CD4-positive, alpha-beta T cell treated with Interleukin-4 for 4 hours (primary cell): ENCODE measurements at places on chromosomes 7 and 10.

- DNase-seq, result no peak
Measured at GRCh38 chr7:20038676-20039075, 178.5 kb downstream of the MACC1 start.

- no peak for DNase-seq
Measured at GRCh38 chr7:148397551-148397950, 193.0 kb upstream of the C7orf33 start.

DNA sequence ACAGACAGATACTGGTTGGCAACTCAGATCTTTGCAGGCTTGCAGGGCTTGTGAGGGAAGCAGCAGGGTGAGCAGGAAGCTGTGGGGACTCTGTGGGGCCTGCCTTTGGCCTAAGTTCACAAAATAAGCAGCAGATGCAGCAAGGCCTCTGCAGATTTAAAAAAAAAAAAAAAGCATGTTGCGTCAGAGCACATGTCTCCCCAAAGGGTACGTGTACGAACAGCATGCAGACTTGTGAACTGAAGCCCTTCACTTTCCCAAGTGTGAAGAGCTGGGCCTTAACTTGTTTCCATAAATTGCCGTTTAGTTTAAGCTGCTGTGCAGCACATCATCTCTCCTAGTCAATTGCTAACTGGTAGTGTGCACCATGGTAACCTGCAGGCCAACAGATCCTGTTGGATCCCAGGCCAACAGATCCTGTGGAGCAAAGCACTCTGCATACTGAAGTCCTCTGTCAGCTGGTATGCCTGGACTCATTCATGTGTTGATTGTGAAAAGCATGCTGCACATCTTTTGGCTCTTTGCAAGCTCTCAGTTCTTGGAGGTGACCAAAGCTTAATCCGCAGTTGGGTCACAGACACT is 10.8 kb upstream of the XPNPEP1 start:
- DNase-seq, result peak; percentile 41

GRCh38 chr7:36249091-36249490 is 96.0 kb downstream of the EEPD1 start:
- no peak for DNase-seq

DNA sequence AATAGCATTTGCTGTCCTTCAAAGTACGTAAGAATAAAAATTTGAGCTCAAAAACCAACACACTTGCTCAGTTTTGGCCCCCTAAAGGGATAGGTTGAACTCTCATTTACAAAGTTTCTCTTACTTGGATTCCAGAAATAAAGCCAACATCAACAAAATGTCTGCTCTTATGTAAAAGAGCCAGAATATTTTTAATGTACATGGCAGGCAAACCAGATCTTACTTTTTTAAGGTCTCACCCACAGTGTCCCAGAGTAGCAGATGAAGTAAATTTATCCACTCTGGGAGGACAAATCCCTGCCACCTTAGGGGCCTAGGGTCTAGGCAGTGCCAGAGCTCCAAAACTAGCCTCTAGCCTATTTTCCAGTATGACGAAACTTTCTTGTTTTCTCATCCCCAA is 159.6 kb downstream of the SKAP2 start:
- no peak for DNase-seq

GRCh38 chr7:79923953-79924352 is 210.7 kb upstream of the GNAI1 start:
- DNase-seq, result no peak

GRCh38 chr7:122706836-122707235 is 4.1 kb upstream of the RNF148 start:
- DNase-seq, result no peak

GRCh38 chr7:79386688-79387422 is 66.6 kb downstream of the MAGI2 start:
- DNase-seq, result no peak

DNA sequence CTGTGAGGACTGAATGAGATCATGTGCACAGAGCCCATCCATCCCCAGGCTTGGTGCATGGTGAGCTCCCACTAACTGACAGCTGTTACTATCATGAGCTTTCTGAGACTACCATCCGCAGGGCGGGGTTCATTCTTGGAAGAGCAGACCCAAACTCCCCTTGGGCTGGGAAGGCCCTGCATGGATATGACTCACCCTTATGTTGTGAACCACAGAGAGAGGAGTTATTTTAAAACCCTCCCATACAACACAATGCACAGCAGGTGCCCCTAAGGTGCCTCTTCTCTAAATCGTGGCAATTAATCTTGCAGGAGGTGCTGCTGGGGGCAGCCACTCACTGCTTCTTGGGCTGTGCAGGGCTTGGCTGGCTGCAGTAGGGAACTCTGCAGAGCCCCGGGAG is 219.1 kb downstream of the GFRA1 start:
- no peak for DNase-seq

DNA sequence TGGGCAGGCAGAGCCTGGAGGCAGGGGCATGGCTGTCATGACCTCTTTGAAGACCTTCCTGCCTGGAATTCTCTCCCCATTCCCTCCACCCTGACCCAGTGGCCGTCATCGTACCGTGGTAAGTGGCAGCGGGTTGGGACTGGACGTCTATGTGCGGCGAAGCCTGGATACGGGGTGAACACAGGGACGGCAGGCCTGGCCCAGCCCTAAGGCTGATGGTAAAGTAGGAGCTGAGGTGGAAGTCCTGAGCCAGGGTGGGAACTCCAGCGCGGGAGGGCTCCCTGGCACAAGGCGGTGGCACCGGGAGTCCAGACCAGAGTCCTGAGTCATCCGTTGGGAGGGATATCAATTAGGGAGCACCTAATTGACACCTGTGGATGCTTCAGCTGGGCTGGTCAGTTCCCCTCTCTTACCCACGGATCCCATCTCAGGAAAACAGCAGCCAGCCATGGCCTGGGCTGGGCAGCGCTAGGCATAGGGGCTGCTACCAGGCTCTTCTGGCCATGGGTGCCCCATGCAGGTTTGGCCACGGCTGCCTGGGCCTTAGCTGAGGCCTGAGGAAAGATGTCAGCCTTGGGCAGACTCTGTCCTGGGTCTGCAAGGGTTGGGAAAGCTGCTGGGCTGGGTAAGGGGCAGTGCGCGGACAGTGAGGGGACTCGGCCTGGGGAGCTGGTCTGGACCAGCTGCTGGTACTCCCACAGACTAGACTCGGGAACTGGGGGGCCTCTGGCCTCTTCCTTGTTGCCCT is 3.3 kb downstream of the PPIF start:
- no peak for DNase-seq

- no peak for DNase-seq
Measured at GRCh38 chr10:129937351-129937751, 26.7 kb downstream of the EBF3 start.

DNA sequence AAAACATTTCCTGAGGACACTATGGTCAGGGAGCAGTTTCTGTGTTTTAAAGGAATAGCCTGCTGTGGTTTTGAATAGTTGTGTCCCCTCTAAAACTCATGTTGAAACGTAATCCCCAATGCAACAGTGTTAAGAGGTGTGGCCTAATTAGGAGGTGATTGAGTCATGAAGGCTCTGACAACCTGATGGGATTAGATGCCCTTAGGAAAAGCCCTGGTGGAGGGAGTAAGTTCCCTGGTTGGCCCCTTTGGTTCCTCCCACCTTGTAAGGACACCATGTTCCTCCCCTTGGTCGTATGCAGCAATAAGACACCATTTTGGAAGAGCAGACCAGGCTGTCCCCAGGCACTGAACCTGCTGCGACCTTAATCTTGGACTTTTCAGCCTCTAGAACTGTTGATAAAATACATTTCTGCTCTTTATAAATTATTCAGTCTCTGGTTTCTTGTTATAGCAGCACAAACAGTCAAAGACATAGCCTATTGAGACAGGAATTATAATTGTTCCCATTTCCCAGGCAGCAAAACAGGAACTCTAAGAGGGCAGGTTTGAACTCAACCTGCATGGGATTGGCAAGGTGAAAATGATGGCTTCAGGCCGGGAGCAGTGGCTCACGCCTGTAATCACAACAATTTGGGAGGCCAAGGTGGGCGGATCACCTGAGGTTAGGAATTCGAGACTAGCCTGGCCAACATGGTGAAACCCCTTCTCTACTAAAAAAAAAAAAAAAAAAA is 20.5 kb upstream of the TNS3 start:
- no peak for DNase-seq

DNA sequence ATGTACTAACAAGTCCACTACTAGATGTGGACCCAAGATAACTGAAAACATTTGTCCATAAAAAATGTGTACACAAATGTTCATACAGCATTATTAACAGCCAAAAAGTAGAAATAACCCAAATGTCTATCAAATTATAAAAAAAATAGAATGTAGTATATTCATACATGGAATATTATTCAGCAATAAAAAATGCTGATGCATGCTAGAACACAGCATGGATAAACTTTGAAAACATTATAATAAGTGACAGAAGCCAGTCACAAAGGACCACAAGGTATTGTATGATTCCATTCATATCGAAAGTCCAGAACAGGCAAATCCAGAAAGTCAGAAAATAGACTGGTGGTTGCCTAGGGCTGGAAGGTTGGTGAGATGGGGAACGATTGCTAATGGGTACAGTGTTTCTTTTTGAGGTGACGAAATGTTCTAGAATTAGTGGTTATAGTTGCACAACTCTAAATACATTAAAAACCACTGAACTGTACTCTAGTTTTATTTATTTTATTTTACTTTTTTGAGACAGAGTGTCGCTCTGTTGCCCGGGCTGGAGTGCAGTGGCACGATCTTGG is 43.3 kb upstream of the ANLN start:
- DNase-seq, result no peak

DNA sequence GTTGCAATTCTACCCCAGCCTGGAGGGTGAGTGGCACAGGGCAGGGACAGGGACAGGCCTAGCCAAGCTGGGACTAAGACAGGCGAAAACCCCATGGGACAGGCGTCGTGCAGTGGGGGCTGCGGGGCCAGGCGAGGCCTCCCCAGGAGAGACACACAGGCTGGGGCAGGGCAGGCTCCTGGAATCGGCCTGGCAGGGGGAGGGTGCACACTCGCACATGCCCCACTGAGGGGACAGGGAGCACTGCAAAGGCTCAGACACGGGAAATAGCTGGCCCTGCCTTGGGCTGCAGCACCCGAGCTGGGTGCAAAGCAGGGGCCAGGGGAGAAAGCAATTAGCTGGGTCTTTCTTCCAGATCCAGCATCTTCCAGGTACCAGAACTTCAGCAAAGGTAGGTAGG is 10.4 kb downstream of the LAT2 start:
- DNase-seq, result no peak

DNA sequence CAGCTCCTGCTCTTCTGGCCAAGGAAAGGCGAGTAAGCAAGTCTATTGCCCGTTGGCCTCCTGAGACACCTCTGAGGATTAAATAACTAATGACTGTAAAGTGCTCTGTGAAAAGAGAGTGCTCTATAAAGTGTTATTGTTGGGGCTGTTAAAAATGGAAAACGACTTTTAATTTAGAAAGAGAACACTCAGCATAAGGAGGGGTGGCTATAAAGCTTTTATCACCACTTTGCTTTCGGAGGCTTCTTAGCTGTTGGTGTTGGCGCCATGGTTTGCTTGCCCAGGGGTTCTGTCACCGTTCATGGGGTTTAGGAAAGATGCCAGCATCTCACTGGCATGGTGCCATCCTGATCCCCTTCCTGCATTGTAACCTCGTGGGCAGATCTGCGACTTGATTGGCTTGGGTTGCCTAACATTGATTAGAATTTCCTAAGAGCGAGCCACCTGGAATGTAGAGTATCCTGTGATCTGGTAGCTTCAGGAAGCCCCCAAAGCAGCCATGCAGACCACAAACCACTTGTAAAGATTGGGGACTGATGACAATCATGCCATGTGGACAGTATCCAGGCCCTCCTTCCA is 509.9 kb downstream of the LRMDA start:
- DNase-seq, result no peak

DNA sequence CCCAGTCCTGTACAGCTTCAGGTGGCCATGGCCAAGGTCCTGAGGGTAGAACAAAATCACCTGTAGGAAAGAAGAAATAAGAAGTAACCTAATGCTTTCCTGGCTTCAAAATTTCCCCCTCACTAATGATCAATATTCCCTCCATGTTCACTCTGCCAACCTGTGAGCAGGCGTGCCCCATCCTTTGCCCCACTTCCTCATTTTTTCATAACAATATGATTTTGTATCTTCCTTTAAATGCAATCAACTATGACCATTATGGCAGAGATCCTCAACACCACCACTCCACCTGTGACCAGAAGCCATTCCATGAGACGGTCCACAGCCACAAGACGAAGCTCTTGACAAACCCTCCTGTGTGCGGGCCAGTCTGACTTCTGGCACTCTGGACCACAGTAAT is 7.0 kb downstream of the MSS51 start:
- DNase-seq, result no peak

- DNase-seq, result no peak
Measured at GRCh38 chr7:81714306-81714705, 55.5 kb downstream of the HGF start.

GRCh38 chr10:128867210-128867609 is 599.8 kb upstream of the MGMT start:
- DNase-seq, result no peak
